Regular cardiac myocyte (primary cell): ENCODE measurements at places on chromosomes 4 and X. TPM values are rescaled to one million over a fixed set of nuclear protein-coding genes. Genes with fewer than 3 reads are reported as not detected.

DLG3 gene
- total RNA-seq, result 13.8 TPM in 2 replicates

EPGN gene
- total RNA-seq, result 0.38 and 0.85 TPM in 2 replicates

SMC1A gene
- 8.2 and 33.9 TPM in 2 replicates for total RNA-seq

GLRA3 gene
- not detected in 2 replicates for total RNA-seq

PSAPL1 gene
- not detected in 2 replicates for total RNA-seq

CFAP47 gene
- under 0.01 TPM in 1 of 2 replicates, not detected in the other for total RNA-seq

ADGRG2 gene
- under 0.01 TPM in 1 of 2 replicates, not detected in the other for total RNA-seq

MAGEC2 gene
- 0.28 TPM in 1 of 2 replicates, not detected in the other for total RNA-seq

ETDB gene
- not detected in 2 replicates for total RNA-seq

CSAG2 gene
- not detected in 2 replicates for total RNA-seq

ASB11 gene
- not detected in 2 replicates for total RNA-seq

CFP gene
- under 0.01 and 0.19 TPM in 2 replicates for total RNA-seq

CT45A1 gene
- not detected in 2 replicates for total RNA-seq

AWAT2 gene
- under 0.01 TPM in 1 of 2 replicates, not detected in the other for total RNA-seq

PNMA6F gene
- total RNA-seq, result not detected in 2 replicates
